GM23248 (cell line): ENCODE measurements at places on chromosomes 6 and 20.

DNA sequence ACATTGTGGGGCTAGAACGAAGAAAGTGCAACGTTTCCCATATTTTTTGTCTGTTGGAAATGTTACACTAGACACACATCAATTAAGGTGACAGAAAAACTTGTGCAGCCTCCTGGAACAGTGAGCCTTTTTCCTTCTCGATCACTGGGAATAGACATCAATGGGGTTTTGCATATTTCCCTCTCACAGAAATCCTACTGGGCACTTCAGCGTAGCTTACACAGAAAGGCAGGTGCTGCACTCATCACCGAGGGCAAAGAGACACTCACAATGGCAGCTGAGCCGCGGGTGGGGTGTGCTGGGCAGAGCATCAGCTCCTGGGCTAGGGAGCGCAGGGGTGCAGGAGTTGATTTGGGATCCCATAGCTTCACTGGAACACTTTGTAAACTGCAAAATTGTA is 64.5 kb downstream of the THBS2 start:
- DNase-seq: no peak

- DNase-seq: peak; percentile 35
Observed at GRCh38 chr6:111996144-111996865, 57.6 kb upstream of the CCN6 start.

- DNase-seq: no peak
Observed at GRCh38 chr6:21341910-21342309, 251.6 kb upstream of the SOX4 start.

GRCh38 chr20:55515832-55516231 is 489.5 kb downstream of the CBLN4 start:
- no peak for DNase-seq

DNA sequence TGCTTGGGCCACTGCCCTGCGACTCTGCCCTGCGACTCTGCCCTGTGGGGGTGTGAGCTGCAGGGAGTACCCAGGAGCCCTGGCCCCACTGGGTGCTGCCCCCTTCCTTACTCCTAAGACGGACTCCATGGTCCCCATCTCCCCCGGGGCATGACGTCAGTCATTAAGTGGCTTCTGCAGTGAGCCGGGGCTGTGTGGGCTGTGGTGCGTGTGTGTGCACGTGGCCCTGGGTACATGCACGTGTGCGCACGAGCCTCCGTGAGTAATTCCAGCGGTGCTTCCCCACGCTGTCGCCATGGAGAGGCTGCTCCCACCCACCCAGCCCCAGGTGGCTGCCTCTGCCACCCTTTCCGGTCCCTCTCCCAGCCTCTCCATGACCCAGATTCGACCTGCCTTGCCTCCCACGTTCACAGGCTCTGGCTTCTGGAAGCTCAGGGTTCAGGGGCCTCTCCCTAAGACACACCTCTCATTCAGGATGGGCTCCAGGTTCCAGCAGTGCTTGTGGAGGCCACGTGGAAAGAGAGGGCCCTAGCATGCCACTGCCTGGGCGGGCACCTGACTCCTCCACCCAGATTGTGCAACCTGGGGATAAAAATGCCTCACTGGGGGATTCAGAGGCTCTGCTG is 88.3 kb downstream of the DLGAP4 start:
- no peak for DNase-seq

GRCh38 chr20:58239216-58239615 is 10.8 kb upstream of the ANKRD60 start:
- DNase-seq: no peak

GRCh38 chr20:59062081-59062480 is 19.5 kb upstream of the PRELID3B start:
- no peak for DNase-seq

DNA sequence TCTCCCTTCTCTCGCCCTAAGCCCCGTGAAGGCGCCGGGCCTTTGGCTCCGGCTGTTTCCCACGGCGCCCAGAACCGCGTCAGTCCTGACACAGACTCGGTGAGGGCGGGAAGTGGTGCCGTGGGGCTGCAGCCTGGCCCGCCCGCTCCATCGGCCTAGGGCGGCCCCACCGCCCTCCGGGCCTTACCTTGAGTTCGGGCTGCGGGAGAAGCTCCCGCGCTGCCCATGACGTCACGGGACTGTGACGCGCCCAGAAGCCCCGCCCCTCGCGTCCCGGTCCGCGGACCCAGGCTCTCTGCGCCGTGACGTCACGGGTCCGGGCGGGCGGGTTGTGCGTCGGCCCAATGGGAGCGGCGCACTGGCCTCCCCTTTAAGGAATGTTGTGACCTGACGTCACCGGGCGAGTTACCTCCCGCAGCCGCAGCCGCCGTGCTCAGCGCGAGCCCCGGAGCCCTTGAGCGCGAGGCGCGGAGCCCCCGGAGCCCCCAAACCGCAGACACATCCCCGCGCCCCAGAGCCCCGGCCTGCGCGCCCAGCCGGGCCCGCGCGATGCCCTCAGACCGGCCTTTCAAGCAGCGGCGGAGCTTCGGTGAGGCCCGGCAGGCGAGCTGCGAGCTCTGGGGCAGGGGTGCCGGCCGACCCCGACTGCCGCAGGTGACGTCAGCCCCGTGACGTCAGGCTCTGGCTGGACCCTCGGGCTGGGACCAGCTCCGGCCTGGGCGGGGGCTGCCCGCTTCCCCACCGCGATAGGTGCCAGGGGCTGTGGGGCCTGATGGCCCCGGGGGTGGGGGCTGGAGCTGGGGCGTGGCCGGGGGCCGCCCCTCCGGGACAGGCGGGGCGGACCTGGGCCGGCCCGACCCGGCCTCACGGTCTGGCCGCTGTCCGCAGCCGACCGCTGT is at the start of gene MAP1LC3A:
TSS of gene MAP1LC3A (plus strand) at position 399 of the 899 bp plus-strand sequence. CDS start at position 550, 151 bp downstream.
- peak; percentile 99 for DNase-seq

GRCh38 chr20:34536798-34537394 is 20.7 kb downstream of the DYNLRB1 start:
- DNase-seq: peak; percentile 67

DNA sequence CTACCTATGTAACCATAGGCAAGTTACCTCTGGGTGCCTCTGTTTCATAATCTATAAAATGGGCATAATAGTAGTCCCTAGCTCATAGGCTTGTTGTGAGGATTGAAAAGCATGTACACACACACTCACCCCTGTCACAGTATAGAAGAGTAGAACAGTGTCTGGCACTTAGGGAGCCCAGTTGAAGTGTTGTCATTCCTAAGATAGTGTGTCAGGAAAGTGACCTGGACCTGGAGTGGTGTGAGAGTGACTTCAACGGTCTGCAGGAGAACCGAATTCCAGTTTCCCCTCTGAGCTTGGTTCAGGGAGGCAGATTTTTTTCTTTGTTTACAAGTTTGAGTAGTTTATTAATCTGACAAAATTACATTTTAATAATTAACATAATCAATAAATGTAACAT is 229.9 kb upstream of the MAP3K7 start:
- no peak for DNase-seq

DNA sequence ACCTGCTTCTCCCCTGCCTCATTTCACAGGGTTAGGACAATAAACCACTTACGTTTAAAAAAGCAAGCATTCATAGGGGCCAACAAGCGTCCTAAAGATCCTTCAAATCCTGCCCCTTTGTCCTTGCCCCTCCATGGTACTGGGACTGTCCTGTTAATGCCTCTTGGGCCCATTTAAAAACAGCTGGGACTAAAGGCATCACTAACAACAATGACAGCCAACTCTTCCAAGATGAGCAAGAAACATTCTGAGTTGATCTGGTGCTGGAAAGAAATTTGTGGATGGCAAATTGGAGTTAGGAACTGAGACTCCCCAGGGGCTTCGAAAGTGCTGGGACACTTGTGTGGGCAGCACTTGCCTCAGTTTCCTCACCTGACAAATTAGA is 93.4 kb downstream of the ZMYND8 start:
- no peak for DNase-seq

DNA sequence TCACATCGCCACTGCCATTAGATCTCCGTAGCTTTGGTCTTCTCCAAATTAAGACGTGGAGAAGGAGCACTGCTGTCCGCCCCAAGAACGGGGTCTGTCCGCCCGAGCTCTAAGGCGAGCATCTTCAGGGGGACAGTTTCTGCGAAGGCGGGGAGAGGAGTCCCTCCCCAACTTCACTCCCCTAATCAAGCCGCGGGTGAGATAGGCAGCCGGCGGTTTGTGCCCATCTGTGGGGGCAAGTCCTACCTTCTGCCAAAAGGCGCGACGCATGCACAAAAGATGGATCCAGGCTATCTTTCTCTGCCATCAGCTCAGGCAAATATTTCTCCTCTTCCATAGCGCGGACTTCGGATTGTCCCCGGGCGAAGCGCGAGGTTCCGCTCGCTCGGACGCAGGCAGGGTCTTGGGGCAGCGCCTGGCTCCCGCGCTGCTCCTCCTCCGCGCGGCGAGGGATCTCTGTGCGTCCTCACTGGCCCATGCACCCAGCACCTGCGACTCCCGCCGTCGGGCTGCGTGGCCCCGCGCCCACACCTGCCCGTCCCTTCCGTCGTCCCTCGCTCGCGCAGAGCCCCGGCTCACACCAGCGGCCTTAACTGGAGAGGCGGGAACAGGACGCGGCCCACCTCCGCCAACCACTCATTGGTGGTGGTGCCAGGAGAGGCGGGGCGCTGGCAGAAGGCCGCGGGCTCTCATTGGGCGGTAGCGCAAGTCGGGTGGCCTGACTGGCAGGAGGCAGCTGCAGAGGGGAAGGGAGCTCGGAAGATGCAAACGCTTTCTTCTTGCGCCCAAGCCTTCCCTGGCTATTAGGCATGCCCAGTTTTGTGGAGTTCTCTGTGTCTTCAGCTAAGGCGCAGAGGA is at the start of gene KHDRBS2:
TSS of gene KHDRBS2 (minus strand) at position 614 of the 858 bp plus-strand sequence.
- DNase-seq: peak; percentile 3

DNA sequence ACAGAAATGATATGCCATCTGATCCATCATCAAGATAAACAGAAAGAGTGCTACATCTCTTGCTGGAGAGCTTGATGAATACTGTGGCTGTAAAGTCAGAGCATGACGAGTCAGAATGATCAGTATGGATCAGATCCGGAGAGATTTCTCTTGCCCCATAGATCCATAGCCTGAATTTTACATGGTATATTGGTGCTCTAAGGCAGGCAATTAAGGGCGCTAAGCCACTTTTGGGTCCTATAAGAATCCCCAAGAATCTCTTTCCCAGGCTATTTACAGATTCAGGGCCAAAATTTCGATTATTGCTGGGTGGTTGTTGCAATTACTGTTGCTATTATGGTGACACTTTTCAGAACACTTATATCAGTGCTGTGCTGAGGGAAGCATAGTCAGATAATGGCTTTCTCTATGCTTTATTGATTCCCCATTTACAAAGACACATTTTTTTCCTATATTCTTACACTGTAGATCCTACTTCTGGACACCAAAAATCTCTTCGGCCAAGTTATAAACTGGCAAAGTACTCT is 94.4 kb downstream of the ADGRB3 start:
- no peak for DNase-seq

GRCh38 chr6:153840039-153840850 is 198.8 kb upstream of the OPRM1 start:
- no peak for DNase-seq

DNA sequence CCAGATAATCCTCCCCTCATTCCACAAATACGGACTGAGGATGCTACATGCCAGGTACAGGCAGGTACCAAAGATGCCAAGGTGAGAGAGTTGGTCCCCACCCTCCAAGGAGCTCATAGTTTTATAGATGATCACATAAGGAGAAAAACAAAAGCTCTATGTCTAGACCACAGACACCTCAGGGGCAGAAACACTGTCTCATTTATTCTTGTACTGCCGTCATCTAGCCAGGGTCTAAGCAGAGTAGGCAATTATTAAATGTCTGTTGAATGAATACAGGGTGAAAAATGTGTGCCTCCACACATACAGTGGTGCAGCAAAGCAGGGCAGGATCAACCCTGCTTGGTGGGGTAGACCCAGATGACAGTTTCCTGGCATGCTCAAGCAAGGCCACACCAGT is 439.8 kb upstream of the JARID2 start:
- DNase-seq: no peak

DNA sequence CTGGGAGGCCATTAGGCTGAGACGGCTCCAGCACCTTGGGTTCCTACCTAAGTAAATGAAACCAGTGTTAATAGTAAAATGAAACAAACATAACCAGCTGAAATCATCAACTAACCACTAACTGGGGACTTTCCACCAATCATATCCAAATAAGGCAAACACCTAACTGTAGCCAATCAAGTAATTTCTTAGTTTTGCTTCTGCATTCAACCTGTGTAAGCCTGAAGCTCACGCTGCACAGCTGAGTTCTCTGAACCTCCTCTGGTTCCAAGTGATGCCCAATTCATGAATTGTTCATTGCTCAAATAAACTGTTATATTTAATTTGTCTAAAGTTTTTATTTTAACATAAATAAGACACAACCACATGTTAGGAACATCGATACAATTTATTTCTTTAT is 22.5 kb downstream of the KLHL32 start:
- DNase-seq: no peak

DNA sequence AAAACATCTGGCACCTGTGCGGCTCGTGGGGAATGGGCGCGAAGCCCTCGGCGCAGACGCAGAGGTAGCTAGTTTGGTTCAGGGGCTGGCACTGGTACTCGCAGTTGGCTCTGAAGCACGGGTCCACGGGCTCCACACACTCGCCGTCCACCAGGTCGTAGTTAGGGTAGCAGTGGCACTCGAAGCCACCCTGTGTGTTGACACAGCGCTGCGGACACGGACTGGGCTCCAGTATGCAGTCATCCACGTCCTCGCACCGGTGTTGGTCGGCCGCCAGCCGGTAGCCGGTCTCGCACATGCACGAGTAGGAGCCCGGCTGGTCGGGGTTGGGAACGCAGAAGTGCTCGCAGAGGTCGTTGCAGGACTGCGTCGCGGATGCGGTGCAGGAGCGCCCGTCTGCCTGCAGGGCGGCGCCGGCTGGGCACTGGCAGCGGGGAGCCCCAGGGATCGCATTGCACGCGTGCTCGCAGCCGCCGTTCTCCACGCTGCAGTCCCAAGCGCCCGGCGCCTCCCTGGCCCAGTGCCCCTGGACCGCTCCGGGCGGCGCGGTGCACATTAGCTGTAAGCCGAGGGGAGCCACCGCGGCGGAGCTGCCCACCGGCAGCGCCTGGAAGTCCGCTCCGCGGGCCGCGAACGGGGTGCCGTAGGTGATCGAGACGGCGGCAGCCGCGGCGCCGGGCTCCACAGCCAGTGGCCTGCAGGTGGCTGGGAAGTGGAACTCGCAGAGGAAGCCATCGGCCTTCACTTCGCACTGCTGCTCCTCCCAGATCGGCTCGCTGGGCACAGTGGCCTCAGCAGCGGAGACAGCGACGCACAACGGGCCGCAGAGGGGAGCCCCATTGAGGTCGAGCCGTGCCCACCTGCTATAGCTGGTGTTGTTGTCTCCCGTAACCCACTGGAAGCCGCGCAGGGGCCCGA is 930 bp downstream of the THBD start:
- peak; percentile 78 for DNase-seq

DNA sequence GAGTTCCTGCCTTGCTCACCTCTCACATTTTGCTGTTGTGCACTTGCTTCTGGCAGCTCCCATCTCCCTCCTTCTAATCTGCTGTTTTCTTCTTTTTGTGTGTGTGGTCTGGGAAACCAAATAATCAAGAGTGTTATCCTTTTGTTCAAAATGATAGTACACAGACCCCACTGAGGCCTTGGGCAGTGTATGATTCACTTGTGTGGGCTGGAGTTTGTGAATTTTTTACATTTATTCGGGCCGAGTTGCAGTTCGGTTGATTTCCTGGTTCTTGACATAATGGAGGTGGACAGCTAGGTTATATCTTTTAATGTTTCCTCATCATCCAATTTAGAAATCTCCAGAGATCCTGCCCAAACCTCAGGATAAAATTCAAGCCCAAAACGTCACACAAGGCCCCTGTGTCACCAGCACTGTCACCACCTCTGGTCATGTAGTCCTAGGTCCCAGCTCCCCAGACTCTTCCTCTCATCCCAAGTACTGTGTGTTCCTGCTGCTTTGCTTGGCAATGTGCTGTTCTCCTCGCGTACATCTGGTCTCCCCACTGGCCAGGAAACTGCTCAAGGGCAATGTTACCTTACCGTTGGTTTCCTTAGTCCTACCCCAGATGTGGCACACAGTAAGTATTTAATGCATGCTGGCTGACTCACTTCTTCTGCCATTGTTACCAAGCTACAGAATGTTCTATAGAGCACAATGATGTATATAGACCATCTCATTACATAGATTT is 55.7 kb upstream of the PHACTR2 start:
- peak; percentile 50 for DNase-seq
